Stimulated activated naive CD4-positive, alpha-beta T cell treated with Interleukin-2 at 50 U/mL for 16 hours (primary cell): ENCODE measurements at places on chromosomes 7 and 10.

- no peak for DNase-seq
Observed at GRCh38 chr7:85587785-85588184, 400.9 kb upstream of the SEMA3D start.

DNA sequence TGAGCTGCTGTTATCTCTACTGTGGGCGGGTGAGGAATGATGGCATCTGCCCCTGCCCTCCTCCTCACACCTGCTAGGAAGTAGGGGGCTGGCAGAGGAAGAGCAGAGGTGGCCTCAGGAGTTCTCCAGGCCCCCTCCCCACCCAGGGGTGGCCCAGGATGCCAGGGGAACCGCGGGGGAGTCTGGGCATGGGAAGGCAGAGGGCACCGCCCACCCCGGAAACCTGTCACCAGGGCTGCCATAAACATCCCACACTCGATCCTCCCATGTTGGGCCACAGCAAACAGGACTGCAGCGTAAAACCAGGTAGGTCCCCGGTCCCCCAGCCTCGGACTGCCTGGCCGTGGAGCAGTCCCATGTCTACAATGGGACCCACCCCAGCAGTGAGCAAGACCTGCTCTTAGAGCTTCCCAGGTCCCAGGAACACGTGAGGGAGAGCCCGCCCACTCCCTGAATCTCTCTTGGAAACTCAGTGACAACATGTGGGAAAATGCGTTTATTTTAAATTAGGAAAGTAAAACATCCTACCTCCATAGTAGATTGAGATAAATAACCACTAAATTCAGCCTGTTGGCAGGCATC is 23.4 kb downstream of the EBF3 start:
- DNase-seq = no peak

- peak; percentile 43 for DNase-seq
Observed at GRCh38 chr7:138460649-138461607, 869 bp downstream of the TRIM24 start.

DNA sequence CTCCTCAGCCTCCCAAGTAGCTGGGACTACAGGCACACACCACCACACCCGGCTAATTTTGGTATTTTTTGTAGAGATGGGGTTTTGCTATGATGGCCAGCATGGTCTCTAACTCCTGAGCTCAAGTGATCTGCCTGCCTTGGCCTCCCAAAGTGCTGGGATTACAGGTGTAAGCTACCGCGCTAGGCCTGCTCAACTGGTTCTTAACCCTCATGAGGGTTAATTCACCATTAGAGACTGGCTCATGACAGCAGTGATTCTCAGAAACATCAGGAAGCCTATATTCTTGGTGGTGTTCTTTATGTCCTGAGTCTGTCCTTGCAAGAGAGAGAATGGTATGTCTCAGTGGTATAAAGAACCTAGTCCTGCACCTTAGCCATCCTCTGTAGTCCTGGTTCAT is 10.4 kb upstream of the NT5C2 start:
- no peak for DNase-seq

GRCh38 chr10:34627741-34628140 is 187.4 kb downstream of the PARD3 start:
- DNase-seq = no peak
